ENCODE measurements at places on chromosomes 11 and 22.
A peak's percentile ranks its signal among the peaks of the same experiment; 100 is the strongest.

DNA sequence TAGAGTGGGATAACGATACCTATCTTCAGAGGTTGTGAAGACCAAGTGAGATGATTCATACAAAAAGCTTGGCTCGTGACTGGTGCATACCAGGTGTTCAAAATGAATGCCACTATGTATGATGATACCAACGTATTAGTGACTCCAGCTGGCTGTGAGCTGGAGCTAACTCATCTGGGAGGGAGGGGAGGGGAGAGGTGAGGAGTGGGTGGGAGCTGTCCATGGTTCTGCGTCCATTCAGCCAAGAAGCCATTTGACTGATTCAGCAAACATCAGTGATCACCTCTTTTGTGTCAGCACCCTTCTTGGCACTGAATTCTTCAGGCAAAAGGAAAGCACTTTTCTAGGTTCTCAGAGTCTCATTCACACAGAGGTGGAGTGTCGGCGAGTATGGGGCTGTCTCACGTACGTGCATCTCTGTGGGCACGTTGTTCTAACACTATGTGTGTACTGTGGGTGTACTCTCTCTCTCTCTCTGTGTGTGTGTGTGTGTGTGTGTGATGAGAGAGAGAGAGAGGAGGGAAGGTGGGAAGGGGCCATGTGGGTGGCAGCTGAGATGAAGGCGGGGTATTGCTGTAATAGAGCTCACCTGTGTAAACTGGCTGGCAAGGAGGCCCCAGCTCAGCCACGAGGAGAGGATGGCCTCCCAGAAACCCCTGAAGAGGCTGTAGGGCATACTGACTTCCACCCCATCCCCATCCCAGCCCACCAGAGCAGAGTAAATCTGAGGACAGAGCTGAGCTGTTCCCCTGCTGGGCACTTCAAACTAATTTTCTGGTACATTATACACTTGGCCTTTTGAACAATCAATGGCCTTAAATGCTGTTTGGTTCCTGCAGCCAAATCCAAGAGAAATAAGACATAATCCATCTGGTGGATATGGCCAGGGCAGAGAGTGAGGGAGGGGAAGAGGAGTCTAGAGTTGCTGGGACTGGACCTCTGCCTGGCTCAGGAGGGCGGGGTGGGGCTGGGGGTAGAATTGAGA, 96.1 kb upstream of the THY1 start:
- peak; percentile 83 for DNase-seq

- DNase-seq = no peak
Measured at GRCh38 chr11:73342633-73343032, 33.6 kb upstream of the RELT start.

GRCh38 chr11:17864478-17864941, 129.9 kb downstream of the KCNC1 start:
- DNase-seq = no peak

GRCh38 chr11:110069158-110069737, 23.9 kb upstream of the ZC3H12C start:
- DNase-seq = peak; percentile 60

GRCh38 chr22:29203488-29204454, 1.9 kb upstream of the EMID1 start:
- DNase-seq = no peak

GRCh38 chr22:45450921-45451651, 37.6 kb downstream of the RIBC2 start:
- no peak for DNase-seq

- no peak for DNase-seq
Measured at GRCh38 chr11:67522844-67523555, at the start of gene CABP2. CABP2 (minus strand) TSS chr11:67523446; CDS start chr11:67523326, 120 bp downstream.

DNA sequence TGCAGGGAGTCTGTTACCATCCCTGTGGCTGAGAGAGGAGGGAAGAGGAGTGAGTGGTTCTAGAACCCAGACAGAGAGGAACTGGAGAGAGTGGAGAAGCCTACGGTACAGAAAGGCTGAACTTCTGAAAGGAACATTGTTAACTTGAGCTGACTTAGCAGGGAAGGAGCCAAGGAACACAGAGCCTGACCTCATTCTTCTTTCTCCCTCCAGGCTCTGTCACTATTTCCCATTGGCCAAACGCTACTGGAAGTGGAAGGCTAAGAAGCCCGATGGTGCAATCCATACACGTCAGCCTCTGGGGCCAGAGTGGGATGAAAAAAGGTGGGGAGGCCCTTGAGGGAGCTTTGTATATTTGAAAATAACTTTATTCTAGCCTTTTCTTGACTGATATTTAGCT, 16.5 kb upstream of the WT1 start:
- no peak for DNase-seq

DNA sequence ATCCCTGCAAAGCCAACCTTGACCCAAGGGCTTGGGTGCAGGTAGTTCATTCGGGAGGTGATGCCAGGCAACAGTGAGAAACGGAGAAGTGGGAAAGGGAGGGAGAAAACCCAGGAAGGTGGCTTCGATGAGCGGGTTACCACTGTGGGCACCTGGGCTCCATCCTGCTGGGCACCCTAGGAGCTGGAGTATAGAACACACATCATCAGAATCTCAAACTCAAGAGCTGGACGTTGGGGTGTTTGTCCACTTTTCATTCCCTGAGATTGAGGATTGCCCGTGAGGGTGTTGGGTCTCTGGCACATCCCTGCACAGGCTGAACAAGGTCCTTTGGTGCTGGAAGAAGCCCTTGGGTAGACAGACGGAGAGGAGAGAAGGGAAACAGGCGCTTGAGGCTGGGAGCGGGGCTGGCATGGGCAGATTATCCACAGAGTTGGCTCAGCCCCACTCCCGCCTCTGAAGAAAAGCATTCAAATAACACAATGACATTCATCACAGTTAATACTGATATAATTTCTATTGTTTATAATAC, 70.4 kb downstream of the LRRC32 start:
- DNase-seq = peak; percentile 22

DNA sequence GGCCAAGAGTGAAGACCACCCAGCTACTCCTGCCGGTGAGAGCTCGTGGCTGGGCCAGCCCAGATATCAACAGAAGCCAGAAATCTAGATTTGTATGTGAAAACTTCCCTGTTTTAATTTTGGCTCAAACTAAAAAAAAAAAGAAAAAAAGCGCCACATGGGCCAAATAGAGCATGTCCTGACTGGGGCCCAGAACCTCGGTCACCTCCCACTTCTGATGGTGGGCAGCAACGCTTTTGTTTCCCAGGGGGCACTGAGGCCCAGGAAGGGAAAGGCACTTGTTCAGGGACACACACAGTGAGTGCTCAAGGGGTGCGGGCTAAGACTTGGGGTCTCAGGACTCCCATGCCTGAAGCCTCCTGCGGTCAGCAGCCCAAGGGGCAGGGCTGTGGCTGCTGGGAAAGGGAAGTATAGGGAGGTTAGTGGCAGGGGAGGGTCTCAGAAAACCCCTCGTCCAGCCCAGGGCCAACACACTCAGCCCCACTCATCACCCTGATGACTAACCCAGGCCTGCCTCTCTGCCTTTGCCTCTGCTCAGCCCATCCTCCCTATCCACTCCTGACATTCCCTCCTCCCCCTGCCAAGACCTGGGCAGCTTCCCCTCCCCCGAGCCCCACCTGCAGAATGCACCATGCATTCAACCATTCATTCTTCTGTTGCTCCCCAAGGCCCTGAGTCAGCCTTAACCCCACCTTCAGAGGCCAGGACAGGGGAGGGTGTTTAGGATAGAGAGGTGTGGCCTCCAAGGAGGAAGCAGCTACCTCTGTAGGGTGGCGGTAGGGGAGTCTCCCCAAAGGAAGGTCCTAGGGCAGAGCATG, 30.0 kb upstream of the TCF20 start:
- DNase-seq = peak; percentile 82

GRCh38 chr11:16032974-16033373, 323.4 kb downstream of the SOX6 start:
- no peak for DNase-seq

- no peak for DNase-seq
Measured at GRCh38 chr22:35496768-35497312, 43.8 kb upstream of the RASD2 start.

DNA sequence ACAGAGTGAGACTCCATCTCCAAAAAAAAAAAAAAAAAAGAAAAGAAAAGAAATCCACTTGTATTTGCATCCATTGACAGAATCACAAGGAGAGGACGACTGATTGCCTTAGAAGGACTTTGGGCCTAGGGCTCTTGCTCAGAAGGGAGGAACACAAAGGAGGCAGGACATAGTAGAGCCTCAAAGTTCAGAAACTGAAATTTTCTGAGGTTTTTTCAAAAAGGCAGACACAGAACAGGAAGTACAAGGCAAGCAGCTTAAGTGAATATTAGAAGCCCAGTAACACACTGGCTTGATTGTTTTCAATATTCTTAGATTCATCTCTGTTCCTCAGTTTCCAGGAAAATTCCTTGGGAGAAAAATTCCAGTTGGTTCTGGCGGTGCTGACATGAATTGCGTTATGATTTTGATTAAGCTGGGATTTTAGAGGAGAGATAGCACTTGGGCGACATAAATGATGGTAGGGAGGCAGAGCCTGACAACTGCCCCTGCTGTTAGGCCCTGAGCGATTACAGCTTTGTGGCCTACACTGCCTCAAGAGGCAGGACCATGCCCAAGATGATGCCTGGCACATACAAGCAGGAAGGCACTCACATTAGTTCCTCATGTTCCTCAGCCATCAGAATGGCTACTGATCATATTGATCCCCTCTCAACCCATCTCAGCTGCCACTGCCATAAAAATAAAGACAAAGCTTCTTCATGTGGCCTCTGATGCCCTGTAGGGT, 15.3 kb downstream of the CLPB start:
- peak; percentile 21 for DNase-seq

- DNase-seq = no peak
Measured at GRCh38 chr11:126268361-126268707, 361 bp downstream of the SRPRA start.

GRCh38 chr11:100778166-100778785, 91.2 kb downstream of the ARHGAP42 start:
- DNase-seq = no peak

DNA sequence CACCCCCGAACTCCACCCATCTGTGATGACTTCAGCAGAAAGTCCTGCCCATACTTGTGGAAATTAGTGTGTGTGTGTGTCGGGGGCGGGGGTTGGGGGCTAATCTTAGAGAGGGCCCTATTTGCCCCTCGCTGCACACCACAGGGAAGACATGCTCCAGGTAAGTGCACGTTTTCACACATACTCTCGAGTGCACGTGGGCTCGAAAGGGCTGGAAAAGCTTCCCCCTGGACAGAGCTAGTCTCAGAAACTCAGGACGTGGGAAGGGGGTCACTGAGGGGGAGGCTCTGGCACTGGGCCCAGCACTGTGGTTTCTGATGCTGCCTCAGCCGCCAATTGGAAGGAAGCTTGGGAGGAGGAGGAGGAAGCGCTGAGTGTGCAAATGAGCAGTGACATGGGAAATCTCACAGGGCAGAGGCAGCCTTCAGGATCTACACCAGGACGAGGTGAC, 40.7 kb upstream of the CD82 start:
- no peak for DNase-seq

- no peak for DNase-seq
Measured at GRCh38 chr11:115168686-115169085, 335.5 kb downstream of the CADM1 start.

GRCh38 chr22:44546686-44547310, 48.8 kb upstream of the RTL6 start:
- peak; percentile 43 for DNase-seq

DNA sequence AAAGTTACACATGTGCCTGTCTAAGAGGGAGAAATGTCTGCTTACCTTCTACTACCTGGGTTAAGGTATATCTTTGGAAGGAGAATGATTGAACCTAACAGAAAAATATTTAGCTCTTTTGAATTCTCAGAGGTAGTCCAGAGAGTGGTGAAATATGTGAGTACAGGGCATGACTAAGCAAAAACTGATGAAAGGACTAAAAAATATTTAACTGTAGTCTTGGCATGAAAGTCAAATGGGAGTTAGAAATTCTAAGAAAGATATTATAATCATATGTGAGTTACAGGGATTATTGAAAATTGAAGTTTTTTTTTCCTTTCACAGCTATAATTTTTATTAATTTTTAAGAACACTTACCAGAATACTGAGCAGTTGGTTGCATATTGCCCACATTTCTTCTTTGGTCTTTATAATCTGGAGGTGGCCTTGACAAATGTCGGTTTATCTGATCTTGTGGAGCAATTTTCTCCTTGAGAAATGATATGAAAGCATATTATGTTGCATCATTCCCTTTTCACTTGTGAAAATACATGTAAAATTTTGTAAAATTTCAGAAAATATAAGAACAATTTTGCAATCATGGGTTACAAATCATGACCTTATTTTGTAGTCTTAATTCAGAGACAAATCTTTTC, 61.4 kb upstream of the MTMR2 start:
- DNase-seq = no peak

DNA sequence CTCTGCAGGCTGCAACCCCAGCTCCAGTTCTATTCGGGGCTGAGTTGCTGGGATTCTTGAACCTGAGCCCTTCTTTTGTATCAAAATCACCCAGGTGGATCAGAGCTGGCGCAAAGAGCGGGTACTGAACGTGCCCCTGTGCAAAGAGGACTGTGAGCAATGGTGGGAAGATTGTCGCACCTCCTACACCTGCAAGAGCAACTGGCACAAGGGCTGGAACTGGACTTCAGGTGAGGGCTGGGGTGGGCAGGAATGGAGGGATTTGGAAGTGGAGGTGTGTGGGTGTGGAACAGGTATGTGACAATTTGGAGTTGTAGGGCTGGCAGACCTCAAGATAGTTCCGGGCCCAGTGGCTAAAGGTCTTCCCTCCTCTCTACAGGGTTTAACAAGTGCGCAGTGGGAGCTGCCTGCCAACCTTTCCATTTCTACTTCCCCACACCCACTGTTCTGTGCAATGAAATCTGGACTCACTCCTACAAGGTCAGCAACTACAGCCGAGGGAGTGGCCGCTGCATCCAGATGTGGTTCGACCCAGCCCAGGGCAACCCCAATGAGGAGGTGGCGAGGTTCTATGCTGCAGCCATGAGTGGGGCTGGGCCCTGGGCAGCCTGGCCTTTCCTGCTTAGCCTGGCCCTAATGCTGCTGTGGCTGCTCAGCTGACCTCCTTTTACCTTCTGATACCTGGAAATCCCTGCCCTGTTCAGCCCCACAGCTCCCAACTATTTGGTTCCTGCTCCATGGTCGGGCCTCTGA, 3.8 kb downstream of the FOLR1 start:
- peak; percentile 33 for DNase-seq

DNA sequence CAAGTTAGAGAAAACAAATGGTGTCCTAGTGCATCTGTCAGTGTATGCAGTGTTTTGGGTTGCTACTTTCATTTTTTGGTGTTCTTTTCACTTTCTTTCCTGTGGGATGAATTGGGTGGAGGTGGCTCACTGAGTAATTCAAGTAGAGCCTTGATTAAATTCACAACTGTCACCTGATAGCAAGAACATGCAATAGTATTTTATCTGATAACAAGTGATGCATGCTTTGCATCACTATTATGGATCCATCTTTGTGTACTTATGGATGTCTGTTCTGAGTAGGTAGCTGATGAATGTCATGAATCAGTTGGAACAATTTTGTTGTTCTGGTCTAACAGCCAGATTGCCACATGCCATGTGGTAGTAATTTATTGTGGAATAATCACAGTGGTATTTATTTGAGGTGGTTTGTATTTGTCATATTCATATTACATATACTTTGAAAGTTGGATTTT, 87.5 kb downstream of the DDX10 start:
- no peak for DNase-seq

- no peak for DNase-seq
Measured at GRCh38 chr11:45035413-45035812, 84.7 kb upstream of the TP53I11 start.

Measured in islet precursor cell (in vitro differentiated cells).